Mammary epithelial cell (primary cell): ENCODE measurements at places on chromosomes 2 and 18. TPM values are rescaled to one million over a fixed set of nuclear protein-coding genes. Genes with fewer than 3 reads are reported as not detected.

The SERPINB4 gene
- 0.35 TPM in 1 of 2 replicates, not detected in the other for total RNA-seq

The OSR1 gene
- total RNA-seq, result 9.4 and 45.9 TPM in 2 replicates

The MARCO gene
- not detected for total RNA-seq

The ANO7 gene
- total RNA-seq, result 1.2 and 2.5 TPM in 2 replicates

The FSHR gene
- not detected for total RNA-seq

The SLC8A1 gene
- total RNA-seq, result 13.6 and 20.9 TPM in 2 replicates

The REEP1 gene
- total RNA-seq, result not detected in 2 replicates

The NYAP2 gene
- not detected for total RNA-seq
